ENCODE measurements at places on chromosomes 12 and 14.
A peak's percentile ranks its signal among the peaks of the same experiment; 100 is the strongest.

DNA sequence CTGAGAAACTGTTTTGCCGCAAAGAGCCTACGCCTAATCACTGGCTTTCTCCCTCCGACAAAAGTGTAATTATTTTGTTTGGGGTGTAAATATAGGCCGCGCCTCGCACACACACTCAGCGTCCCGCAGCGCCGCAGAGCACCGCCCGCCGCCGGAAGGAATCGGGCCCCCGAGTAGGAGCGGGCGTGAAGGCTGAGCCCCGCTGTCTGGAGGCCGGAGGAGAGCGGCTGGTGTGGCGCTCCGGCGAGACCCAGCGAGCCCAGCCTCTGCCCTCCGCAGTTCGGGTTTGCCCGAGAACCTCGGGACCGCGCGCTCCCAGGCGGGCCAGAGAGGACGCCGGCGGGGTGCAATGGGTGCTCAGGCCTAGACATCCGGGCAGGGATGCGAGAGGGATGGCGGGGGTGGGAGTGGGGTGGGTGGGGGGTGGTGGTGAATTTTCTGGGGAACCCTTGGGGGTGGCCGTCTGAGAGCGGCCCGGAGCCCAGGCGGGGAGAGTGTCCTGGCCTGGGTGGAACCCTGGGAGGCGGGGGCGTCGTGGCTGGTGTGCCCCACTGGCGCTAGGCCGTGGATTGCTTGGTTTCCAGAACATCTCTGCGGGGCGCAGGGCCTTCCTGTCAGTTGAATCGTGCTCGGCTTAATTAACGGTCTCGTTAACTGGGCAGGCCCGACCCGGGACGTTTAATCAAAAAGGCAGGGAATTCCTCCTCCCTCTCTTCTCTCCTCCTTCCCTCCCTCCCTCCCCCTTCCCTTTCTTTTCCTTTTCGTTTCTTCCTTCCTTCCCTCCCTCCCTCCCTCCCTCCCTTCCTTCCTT lies 4.7 kb upstream of the LHX5 start:
- DNase-seq: no peak

DNA sequence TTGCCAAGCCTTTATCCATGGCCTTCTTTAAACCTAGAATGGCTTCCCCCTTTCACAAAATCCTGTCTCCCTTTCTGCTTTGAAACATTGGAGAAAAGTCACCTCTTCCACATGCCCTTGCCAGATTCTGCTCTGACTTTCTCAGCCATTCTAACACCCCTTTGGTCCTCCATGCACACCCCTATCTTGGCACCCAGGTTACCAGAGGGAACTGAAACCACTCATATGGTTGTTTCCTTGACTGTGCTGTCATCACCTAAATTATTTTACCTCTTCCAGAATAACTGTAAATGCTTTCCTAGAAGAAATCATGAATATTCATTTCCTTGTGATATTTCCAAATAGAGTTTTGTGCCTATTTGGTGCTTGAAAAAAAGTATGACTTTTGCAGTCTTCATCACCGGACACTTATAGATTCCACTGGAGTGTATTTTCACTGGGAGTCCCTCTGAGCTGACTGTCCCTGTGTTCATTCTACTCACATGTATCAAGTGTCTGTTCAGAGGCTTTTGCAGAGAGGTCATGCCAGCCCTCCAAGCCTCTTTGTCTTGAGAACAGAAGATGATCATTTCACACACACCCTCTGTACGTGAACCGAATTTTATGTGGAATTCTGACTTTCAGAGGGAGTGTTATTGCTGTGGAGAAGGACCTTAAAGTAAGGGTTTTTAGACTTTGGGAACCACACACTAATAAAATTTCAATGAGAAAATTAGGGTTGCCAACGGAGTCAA lies 74.1 kb downstream of the PLXNC1 start:
- no peak for DNase-seq

- DNase-seq: no peak
Measured at GRCh38 chr12:52197371-52198231, 5.8 kb upstream of the KRT80 start.

DNA sequence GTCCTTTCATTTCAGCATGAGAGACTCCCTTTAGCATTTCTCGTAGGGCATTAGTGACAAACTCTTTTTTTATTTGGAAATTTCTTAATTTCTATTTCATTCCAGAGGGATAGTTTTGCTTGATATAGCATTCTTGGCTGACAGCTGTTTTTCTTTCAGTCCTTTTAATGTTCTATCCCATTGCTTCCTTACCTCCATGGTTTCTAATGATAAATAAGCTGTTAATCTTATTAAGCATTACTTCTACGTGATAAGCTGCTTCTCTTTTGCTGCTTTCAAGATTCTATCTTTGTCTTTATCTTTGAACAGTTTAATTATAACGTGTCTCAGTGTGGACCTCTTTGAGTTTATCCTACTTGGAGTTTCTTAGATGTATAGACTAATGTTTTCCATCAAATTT lies 11.6 kb upstream of the TMEM63C start:
- DNase-seq: no peak

DNA sequence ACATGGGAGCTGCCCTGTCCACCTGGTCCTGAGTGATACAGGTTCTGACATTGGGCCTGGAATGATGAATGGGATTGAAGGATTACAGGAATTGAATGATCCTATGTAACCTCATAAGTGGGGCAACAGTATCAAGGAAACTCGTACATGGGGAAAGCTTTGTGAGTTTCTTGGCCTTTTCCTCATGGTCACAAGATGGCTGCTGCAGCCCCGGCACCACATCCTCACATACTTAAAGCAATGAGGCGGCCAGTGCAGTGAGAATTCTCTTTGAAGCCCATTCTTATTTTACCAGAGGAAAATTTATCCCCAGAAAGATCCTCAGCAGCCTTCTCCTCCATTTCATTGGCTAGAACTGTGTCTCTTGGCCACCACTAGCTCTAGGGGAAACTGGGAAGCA lies 91.9 kb downstream of the AACS start:
- DNase-seq: no peak

GRCh38 chr12:11876307-11876706 lies 194.4 kb upstream of the BCL2L14 start:
- DNase-seq: no peak

DNA sequence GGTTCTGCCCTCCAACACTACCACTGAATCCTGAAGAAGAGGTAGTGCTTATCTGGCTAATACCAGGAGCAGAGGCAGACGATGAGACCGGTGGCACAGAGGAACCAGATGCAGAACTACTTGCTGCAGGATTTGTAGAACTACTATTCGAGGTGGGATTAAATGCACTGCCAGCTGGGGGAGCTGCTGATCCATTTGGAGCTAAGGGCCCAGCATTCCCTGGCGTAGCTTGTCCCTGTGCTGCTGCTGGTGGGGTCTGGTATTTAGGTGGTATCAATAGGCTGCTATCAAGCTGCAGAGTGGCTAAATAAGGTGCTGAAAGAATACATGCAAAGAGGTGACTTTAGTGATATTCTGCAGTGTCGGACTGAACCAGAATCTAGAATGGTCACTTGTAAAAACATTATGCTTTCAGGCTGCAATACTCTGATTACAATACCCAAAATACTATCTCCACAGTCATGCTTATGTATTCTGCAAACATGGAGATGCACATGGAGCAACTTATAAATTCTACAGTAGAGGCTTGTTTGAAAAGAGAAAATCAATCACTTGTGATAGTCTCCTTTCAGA lies 294.2 kb downstream of the MED13L start:
- peak; percentile 19 for DNase-seq

- DNase-seq: no peak
Measured at GRCh38 chr12:2215709-2216560, 163.1 kb downstream of the CACNA1C start.

GRCh38 chr12:40028296-40028695 lies 77.6 kb downstream of the SLC2A13 start:
- DNase-seq: no peak

DNA sequence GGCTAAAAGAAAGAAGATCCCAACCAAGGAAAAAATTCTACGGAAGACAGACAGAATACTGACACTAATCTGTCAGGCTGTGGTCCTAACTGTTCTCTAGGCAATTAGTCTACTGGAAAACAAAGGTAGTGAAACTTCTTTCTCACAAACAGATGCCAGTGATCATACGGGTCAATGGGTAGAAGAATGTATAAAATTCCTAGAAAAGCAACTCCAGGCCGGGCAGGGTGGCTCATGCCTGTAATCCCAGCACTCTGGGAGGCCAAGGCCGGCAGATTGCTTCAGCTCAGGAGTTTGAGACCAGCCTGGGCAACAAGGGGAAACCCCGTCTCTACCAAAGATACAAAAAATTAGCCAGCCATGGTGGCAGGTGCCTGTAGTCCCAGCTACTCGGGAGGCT lies 64.8 kb downstream of the HECTD4 start:
- no peak for DNase-seq

- no peak for DNase-seq
Measured at GRCh38 chr14:21023817-21024584, 860 bp downstream of the NDRG2 start.

DNA sequence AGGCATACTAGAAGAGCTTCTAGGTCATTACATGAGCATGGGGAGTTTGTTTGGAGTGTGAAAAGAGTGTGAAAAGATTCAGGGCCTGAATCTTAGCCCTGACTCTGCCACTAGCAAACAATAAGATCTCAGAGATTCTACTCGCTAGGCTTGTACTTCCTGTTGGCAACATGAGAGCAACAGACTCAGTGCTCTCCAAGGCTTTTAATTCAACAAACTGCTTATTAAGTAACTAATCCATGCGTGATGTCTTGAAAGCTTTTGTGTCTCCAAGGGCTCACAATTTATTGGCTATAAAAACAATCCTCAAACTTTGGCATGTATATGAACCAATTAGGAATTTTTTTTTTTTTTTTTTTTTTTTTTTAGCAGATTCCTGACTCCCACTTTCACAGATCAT lies 105.1 kb downstream of the STXBP6 start:
- DNase-seq: no peak

- DNase-seq: peak; percentile 14
Measured at GRCh38 chr12:88113871-88114270, 28.0 kb downstream of the CEP290 start.

Data from AG20443 (cell line).